Heart left ventricle (tissue), 16 donors: ENCODE measurements at places on chromosomes 6 and 20. TPM values are rescaled to one million over a fixed set of nuclear protein-coding genes. Genes with fewer than 3 reads are reported as not detected.

DNA sequence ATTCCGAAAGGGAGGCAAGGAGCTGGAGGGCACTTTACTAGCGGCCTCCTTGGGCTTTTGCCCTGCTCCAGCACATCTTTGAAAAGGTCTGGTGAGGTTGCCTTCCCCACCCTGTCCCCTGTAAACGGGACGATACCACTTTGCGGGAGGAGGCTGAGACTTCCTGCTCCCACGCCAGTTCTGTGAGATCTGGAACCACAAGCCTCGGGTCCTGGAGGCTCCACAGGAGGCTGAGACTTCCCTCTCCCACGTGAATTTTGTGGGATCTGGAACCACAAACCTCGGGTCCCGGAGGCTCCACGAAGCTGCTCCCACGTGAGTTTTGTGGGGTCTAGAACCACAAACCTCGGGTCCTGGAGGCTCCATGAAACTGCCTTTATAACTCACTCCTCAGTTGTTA lies 209.3 kb downstream of the DLL1 start:
- no peak for DNase-seq

ID1 gene
- total RNA-seq, result 103 TPM

DNA sequence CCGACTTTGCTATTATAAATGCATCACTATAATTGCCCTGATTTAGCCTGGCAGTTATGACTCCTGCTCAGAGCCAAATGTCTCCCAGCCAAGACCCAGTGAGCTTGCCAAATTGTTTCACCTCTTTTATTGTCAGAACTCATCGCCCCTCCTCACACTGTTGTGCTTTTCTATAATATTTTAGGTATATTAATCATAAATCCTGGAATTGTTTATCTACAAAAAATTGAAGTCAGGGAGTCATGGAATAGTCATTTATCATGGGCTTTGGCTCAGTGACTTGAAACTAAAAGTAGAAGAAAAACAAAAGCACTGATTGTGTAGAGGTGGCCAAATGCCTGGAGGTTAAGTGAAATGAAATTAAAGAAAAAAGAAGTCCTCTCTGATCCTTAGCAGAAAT lies 85.6 kb downstream of the PFDN4 start:
- DNase-seq, result no peak

DNA sequence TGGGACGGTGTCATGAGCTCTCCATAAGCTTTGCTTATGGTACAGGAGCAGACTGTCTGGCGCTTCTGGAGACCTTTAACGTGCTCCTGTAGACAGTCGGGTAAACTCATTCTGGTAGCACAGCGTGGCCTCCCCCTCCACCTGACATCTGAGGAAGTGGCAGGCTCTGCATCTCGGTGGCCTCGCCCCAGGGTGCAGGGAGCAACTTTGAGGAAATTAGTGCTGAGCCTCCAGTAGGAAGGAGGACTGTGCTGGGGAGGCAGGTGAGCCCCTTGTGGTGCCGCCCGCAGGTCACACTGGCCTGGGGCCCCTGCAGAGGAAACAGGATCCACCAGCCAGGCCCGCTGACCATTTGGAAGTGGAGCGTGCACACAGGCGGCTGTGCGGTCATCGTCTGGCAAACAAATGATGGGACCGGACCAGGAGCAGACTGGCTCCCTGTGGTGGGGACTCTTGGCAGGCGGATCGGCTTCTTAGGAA lies 57.9 kb downstream of the SYNJ2 start:
- DNase-seq, result no peak

PNPLA1 gene
- total RNA-seq, result not detected

C20orf204 gene
- total RNA-seq, result 1.2 TPM

HLA-DOB gene
- 0.56 TPM for total RNA-seq

DNA sequence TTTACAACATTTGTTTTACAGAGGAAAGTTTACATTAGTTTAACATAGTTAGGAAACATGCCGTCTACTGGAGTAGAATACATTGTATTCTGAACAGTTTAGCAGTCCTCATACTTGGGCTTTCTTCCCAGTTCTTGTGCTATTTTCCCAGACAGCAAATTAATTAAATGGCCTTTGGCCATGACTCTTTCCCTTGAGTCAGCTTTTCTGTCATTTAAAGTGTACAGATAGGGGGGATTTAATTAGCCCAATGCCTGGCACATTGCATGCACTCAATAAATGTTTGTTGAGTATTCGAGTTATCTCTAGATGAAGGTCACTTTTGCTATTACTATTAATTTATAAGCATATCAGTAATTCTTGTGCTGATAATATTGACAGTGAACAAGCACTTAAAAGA lies 1.6 kb downstream of the TMEM244 start:
- no peak for DNase-seq

BRD2 gene
- total RNA-seq, result 56.8 TPM

GRCh38 chr6:107122748-107123147 lies 7.4 kb upstream of the BEND3 start:
- no peak for DNase-seq

GRCh38 chr6:7249391-7249790 lies 63.6 kb downstream of the SSR1 start:
- no peak for DNase-seq

DNA sequence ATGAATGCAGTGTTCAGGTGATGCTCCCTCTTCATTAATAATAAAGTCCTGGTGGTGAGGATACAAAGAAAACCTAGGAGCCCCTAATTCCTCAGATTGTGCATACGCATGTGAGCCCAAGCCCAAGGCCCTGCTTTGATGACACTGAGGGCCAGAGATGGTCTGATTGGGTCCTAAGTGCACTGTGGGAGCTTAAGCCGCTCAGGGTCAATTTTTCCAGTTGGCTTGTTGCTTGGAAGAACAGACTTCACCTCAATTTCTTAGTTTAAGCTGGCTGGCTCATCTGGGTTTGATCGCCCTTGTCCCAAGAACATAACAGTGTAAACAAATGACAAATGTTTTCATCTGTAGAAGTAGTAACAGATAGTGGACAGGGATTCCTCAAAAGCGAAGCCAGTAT lies 41.4 kb downstream of the INSM1 start:
- DNase-seq, result no peak

IRF4 gene
- 0.37 TPM for total RNA-seq
